ENCODE measurements at places on chromosomes 4 and X. TPM values are rescaled to one million over a fixed set of nuclear protein-coding genes. Genes with fewer than 3 reads are reported as not detected.

TMPRSS11B gene
- total RNA-seq: not detected

TEX13C gene
- not detected for total RNA-seq

PDCL2 gene
- total RNA-seq: not detected

FGF13 gene
- 0.90 TPM for total RNA-seq

BCAP31 gene
- 541 TPM for total RNA-seq

WDR17 gene
- total RNA-seq: 2.2 TPM

GAB3 gene
- 0.17 TPM for total RNA-seq

DUSP21 gene
- total RNA-seq: not detected

ETDA gene
- total RNA-seq: not detected

MGAT4D gene
- not detected for total RNA-seq

SPON2 gene
- 2.0 TPM for total RNA-seq

MTNR1A gene
- not detected for total RNA-seq

SERPINA7 gene
- not detected for total RNA-seq

PAK3 gene
- total RNA-seq: not detected

MRFAP1L1 gene
- 51.4 TPM for total RNA-seq

COX7B2 gene
- 12.7 TPM for total RNA-seq

IL2 gene
- not detected for total RNA-seq

PAGE4 gene
- not detected for total RNA-seq

- no peaks in the 10 kb centered on the region for H3K36me3 ChIP-seq
- no peak overlapping the region for H3K4me3 ChIP-seq
- H3K27ac ChIP-seq: no peak overlapping the region
- DNase-seq: no peak
- H3K4me1 ChIP-seq: no peaks in the 10 kb centered on the region
- H3K27me3 ChIP-seq: no peaks in the 10 kb centered on the region
These were observed 571.5 kb upstream of the AMOT start for GRCh38 chrX:113412106-113412505.

DNA sequence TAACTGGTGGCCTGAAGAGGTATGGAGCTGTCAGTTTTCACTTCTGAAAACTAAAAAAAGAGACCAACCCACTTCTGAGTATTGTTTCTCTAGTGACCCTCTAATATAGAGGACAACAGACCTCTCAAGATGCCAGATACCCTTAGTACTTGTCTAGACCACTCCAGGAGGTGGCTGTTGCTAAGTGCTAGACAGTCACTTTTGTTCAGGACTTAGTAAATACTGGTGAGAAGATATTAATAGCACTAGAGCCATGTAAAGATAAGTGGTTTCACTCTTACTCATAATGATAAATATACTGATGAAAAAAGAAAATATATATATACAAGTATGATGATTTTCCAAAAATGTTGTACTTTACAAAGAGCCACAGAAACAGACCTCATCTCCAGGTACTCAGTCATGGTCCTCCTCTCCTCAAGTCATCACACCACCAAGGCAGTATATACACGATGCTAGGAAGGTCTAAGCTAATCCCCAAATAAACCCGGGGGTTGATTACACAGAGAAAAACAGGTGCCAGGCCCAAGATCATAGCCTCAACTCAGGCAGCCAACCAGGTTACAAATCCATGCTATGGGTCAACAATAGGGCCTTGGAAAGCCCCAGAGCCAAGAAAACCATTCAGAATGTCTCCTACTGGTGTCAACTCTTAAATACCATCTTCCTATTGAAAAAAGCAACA is 66.9 kb downstream of the ARHGEF9 start:
- no peaks in the 10 kb centered on the region for H3K4me1 ChIP-seq
- H3K27ac ChIP-seq: no peak overlapping the region
- H3K36me3 ChIP-seq: no peaks in the 10 kb centered on the region
- DNase-seq: no peak
- H3K4me3 ChIP-seq: no peak overlapping the region

DNA sequence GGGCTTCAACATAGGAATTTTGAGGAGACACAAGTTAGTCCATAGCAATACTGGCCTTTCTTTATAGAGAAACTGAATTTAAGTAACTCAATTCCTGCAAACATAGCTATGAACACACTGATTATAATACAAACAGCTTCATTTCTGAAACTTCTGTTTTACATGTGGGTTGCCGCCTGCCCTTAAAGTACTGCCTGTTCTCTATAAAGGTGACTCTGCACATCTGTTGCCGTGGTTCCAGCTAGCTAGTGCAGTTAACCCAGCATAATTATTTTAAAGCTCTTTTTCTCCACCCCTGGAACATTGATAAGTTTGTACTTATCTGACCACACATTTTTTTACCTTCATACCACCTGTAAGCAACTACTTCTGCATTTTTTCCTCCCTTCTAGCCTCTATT is 177.6 kb downstream of the NWD2 start:
- no peak overlapping the region for H3K4me3 ChIP-seq
- H3K4me1 ChIP-seq: no peaks in the 10 kb centered on the region
- no peaks in the 10 kb centered on the region for H3K27me3 ChIP-seq
- H3K27ac ChIP-seq: no peak overlapping the region
- no peaks in the 10 kb centered on the region for H3K36me3 ChIP-seq

GRCh38 chr4:1205586-1206298 is 33.4 kb upstream of the SPON2 start:
- no peak overlapping the region for H3K27ac ChIP-seq
- no peaks in the 10 kb centered on the region for H3K36me3 ChIP-seq

- no peaks in the 10 kb centered on the region for H3K36me3 ChIP-seq
- no peak overlapping the region for H3K27ac ChIP-seq
- H3K4me3 ChIP-seq: no peak overlapping the region
- DNase-seq: no peak
- no peaks in the 10 kb centered on the region for H3K27me3 ChIP-seq
These were observed 356.2 kb downstream of the GRIA2 start for GRCh38 chr4:157576671-157577217.

DNA sequence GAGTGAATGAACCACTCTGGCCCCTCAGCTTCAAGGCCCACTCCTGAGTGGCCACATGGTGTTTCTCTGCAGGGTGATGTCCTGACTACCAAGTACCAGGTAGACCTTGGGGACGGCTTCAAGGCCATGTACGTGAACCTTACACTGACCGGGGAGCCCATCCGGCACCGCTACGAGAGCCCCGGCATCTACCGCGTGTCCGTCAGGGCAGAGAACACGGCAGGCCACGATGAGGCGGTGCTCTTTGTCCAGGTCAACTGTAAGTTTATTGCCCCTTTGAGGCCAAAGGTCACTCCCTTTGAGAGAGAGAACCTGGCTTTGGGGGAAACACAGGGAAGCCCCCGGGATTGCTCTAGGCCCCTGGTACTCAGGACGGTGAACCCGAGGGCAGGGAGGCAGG is 216.0 kb downstream of the AFAP1 start:
- H3K27ac ChIP-seq: no peak overlapping the region
- no peaks in the 10 kb centered on the region for H3K4me1 ChIP-seq
- H3K4me3 ChIP-seq: no peak overlapping the region
- no peak for DNase-seq
- no peaks in the 10 kb centered on the region for H3K36me3 ChIP-seq

DNA sequence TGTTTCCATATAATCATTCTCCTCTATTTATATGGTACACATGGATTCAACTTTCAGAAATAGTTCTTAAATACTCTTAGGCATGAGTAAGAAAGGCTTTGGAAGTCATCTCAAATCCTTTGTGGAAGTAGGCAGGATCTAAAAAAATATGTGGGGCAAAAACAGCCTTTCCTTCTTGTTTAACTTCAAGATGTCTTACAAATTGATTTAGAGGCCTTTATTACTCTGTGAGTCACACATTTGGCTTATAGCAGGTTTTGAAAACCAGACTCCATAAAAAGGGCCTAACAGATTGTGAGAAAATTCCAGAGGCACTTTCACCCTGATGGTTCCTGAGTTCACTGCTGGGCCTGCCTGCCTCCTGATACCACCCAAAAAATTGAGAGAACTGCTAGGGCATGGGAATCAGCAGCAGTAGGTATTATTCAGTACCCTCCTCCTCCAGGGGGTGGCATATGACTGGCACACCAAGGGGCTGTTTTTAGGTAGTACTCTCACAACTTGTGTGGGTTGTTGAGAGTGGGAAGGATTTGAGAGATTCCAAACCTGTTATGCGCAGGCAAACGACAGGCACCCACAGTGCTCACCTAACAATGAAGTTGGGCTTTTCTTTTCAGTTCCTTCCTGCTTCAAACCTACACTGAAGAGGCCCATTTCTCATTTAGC is 162.7 kb upstream of the MBNL3 start:
- H3K4me1 ChIP-seq: no peaks in the 10 kb centered on the region
- peak; percentile 21 for DNase-seq
- no peaks in the 10 kb centered on the region for H3K36me3 ChIP-seq
- H3K4me3 ChIP-seq: no peak overlapping the region
- no peak overlapping the region for H3K27ac ChIP-seq

- H3K27me3 ChIP-seq: no peaks in the 10 kb centered on the region
- H3K27ac ChIP-seq: no peak overlapping the region
- H3K36me3 ChIP-seq: no peaks in the 10 kb centered on the region
- no peaks in the 10 kb centered on the region for H3K4me1 ChIP-seq
These were observed 436.1 kb downstream of the PCDH7 start for GRCh38 chr4:31156221-31156620.

DNA sequence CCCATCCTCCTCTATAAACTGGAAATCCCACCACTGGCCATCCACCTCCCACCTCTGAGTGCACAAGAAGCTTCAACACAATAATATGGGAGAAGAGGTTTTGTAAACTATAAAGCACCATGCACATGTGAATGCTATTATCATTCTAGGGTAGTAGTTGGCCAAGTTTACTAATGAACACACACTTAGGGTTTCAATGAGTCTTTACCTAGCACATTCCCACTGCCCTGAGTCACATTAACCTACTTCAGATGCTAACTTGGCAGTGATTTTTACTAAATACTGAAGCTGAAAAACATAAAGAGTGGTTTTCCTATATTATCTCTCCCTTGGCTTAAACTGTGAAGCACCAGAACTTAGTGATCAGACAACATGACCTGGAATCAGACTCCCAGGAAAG is 93.9 kb downstream of the SH3KBP1 start:
- no peaks in the 10 kb centered on the region for H3K27me3 ChIP-seq
- H3K4me3 ChIP-seq: no peak overlapping the region
- H3K4me1 ChIP-seq: no peaks in the 10 kb centered on the region
- H3K27ac ChIP-seq: no peak overlapping the region
- DNase-seq: no peak
- H3K36me3 ChIP-seq: no peaks in the 10 kb centered on the region

GRCh38 chrX:44674906-44675305 is 132.2 kb upstream of the FUNDC1 start:
- no peaks in the 10 kb centered on the region for H3K36me3 ChIP-seq
- no peak for DNase-seq
- no peaks in the 10 kb centered on the region for H3K27me3 ChIP-seq
- no peak overlapping the region for H3K4me3 ChIP-seq
- H3K27ac ChIP-seq: no peak overlapping the region

DNA sequence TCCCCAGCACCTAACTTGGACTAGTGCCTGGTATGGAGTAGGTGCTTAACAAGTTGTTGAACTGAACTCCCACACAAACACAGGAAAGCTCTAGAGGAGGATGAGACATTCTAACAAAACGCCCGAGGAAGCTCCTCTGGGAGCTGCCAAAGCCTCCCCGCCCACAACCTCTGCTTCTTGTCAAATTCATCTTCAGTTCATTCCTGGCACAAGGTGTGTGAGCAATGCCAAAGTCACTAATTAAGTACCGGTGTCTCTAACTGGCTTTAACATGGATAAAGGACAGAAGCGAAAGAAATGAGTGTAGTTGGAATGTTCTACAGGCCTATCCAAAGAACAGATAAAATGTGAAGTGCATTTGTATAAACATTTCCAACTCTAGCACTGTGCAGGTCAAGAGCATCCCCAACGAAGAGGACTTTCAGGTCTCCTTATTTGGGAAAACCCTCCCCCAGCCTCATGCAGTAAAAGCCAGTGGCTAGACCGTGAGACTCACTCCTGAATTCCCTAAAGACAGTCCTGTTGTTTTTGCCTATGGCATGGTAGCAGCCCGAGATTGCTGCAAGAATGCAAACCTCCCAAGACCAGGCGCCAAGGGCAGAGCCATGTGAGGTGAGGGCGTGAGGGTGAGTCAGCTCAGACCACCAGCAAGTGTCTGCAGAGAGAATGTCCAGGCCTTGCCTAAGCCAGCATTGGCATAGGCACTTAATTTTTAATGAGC is 72.2 kb upstream of the KLF3 start:
- no peak overlapping the region for H3K27ac ChIP-seq
- H3K4me1 ChIP-seq: no peaks in the 10 kb centered on the region
- H3K27me3 ChIP-seq: no peaks in the 10 kb centered on the region

- H3K4me3 ChIP-seq: no peak overlapping the region
- H3K27me3 ChIP-seq: peaks cover 43% of the 10 kb centered on the region
- H3K36me3 ChIP-seq: no peaks in the 10 kb centered on the region
- no peaks in the 10 kb centered on the region for H3K4me1 ChIP-seq
- H3K27ac ChIP-seq: no peak overlapping the region
These were observed 5.3 kb downstream of the NKX1-1 start for GRCh38 chr4:1400831-1401408.

DNA sequence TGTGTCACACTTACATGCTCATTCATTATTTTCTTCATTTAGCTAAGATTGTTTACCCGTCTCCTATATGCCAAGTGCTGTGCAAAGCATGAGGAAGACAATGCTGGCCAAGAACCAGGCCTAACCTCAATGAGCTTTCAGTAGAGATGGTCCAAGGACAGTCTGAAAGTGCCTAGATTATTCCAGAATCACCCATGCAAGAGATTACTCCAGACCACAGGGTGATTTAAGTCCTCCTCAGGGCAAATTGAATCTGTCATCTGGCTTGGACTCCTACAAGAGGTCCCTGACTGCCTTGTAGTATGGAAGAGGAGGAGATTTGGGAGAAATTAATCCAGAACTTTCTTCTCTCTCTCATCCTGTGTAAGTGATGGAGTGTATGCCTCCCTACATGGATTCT is 99.4 kb upstream of the NDP start:
- no peaks in the 10 kb centered on the region for H3K36me3 ChIP-seq
- no peak overlapping the region for H3K4me3 ChIP-seq
- H3K27ac ChIP-seq: no peak overlapping the region
- DNase-seq: no peak
- H3K4me1 ChIP-seq: no peaks in the 10 kb centered on the region

GRCh38 chrX:39670281-39670680 is 427.5 kb downstream of the BCOR start:
- H3K36me3 ChIP-seq: no peaks in the 10 kb centered on the region
- H3K27ac ChIP-seq: no peak overlapping the region
- H3K27me3 ChIP-seq: no peaks in the 10 kb centered on the region
- H3K4me3 ChIP-seq: no peak overlapping the region
- DNase-seq: no peak
- no peaks in the 10 kb centered on the region for H3K4me1 ChIP-seq

GRCh38 chrX:150731795-150732194 is 38.6 kb downstream of the MTMR1 start:
- H3K27me3 ChIP-seq: no peaks in the 10 kb centered on the region
- H3K27ac ChIP-seq: no peak overlapping the region
- H3K36me3 ChIP-seq: peaks cover 45% of the 10 kb centered on the region
- H3K4me1 ChIP-seq: peaks cover 7% of the 10 kb centered on the region

- no peaks in the 10 kb centered on the region for H3K27me3 ChIP-seq
- H3K36me3 ChIP-seq: no peaks in the 10 kb centered on the region
- no peak overlapping the region for H3K27ac ChIP-seq
- no peak overlapping the region for H3K4me3 ChIP-seq
- no peaks in the 10 kb centered on the region for H3K4me1 ChIP-seq
These were observed 1170.8 kb upstream of the PCDH7 start for GRCh38 chr4:29549342-29549741.

- no peaks in the 10 kb centered on the region for H3K36me3 ChIP-seq
- no peak overlapping the region for H3K4me3 ChIP-seq
- no peaks in the 10 kb centered on the region for H3K4me1 ChIP-seq
- no peak for DNase-seq
These were observed 90.3 kb upstream of the CAMK2D start for GRCh38 chr4:113851816-113852215.

Measured in PC-9 (cell line).